ENCODE measurements at places on chromosomes 3 and 15. TPM values are rescaled to one million over a fixed set of nuclear protein-coding genes. Genes with fewer than 3 reads are reported as not detected.

SOX14 gene
- not detected for polyA plus RNA-seq

ADAMTS17 gene
- 0.03 TPM for polyA plus RNA-seq

ZNF80 gene
- polyA plus RNA-seq = not detected

NRROS gene
- 5.9 TPM for polyA plus RNA-seq

CD86 gene
- polyA plus RNA-seq = 75.7 TPM

PDZRN3 gene
- not detected for polyA plus RNA-seq

HESX1 gene
- polyA plus RNA-seq = 0.46 TPM

KCNMB2 gene
- not detected for polyA plus RNA-seq

DNA sequence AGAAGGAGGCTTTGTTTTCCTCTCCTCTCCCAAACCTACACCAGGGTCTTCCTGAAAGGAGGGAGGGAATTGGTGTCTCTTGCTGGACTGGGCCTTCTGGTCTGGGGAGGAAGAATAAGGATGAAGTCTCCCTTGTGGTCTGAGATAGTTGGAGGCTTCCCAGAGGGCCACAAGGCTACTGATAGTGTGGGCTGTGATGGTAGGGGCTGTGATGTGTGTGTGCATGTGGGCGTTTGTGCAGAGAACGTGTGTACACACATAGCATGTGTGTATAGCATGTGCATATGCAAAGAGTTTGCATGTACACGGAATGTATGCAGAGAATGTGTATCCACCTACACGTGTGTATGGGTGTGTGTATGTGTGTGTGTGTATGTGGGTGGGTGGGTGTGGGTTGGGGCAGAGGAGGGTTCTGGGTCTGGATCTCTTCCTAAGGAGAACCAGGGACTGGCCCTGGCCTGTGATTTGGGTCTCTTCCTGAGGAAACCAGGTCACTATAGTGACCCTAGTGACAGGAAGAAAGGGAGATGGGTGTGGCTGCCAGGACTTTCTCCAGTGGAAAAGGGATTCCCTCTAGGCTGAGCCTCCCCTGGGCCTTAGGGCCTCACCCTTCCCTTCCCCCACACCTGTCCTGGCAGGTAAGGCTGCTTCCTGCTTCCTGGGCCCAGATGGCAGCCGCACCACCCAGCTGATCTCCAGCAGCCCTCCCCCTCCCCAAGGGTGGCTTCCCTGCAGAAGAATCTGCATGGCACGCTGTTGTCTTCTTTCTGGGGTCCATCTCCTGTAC lies 1.7 kb downstream of the FLNB start:
- DNase-seq = no peak

DNA sequence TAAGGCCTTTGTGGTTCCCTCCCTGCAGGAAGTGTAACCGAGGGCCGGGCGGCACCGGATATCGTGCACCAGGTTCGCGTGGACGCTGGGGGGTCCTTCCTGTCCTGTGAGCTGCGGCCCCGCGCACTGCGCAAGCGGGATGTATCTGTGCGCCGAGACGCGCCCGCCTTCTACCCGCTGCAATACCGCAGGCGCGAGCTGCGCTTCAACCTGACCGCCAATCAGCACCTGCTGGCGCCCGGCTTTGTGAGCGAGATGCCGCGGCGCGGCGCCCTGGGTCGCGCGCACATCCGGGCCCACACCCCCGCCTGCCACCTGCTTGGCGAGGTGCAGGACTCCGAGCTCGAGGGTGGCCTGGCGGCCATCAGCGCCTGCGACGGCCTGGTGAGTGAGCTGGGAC lies 35.9 kb downstream of the SAXO2 start:
- DNase-seq = no peak

DNA sequence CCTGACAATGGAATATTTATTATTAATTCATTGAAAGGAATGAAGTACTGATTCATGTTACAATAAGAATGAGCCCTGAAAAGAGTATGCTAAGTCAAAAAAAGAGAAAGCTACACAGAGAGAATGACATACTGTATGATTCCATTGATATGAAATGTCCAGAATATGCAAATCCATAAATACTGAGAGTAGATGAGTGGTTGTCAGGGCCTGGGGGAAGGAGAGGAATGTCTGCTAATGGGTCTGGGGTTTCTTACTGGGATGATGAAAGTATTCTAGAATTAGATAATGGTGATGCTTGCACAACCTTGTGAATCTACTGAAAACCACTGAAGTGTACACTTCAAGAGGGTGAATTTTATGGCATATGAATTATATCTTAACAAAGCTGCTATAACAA lies 79.9 kb upstream of the HACD2 start:
- DNase-seq = no peak

DNA sequence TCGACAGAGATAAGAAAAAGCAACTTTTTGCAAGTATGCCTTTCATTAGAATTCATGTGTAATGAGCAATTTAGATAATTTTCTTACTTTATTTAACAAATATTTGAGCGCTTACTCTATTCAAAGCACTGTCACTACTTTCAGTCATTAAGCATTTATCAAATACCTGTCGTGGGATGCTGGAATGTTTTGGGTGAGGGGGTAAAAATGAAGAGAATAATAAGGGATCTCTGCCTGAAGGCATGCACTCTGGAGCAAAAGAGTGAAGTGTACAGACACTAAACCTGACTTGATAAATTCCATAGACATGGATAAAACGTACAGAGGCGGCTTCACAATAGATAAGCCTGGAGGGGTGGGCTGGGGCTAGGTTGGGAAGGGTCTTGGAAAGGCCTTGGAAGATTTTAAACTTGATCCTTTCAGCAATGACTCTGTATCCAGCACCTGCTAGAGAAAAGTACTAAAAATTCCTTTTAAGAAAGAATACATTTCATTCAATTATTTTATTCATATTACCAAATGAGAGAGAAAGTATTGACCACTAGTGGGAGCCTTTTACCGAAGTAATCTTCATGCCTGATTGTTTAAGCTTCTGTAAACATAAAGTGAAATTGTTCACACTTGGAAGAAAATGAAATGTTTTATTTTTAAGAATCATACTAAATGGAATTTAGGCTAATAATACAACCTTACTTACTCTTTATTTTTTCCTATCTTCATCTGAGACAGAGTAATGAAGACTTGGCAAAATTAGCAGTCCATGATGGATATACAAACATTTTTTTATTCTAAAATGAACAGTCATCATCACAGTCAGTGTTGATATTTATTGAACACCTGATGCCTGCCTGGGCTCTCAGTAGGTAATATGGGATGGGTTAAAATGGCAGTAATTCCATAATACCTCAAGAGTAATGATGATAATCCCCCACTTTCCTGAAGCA lies 113.2 kb downstream of the PPP2R3A start:
- DNase-seq = no peak

DNA sequence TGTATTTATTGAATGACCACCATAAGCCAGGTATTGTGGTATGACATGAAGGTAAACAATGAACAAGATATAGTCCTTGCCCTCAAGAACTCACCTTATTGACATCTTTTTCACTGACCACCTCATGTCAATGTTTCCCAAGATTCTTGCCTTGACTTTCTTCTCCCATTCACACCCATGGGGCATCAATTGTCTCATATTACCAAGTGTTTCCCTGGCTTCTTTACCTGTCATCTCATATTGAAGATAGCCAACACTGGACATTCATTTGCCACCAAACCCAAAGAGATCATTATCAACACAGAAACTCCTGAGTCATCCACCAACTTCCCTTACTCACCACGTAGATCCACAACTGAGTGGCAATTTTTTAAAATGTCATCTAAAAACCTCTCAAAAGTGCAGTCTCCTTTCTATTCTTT lies 2.2 kb downstream of the EFHB start:
- peak; percentile 74 for DNase-seq

- DNase-seq = no peak
Measured at GRCh38 chr15:48109212-48109611, 11.6 kb upstream of the SLC24A5 start.

GRCh38 chr3:94076055-94076454 lies 13.2 kb downstream of the NSUN3 start:
- no peak for DNase-seq

- DNase-seq = no peak
Measured at GRCh38 chr3:33941804-33942203, 143.4 kb downstream of the PDCD6IP start.

DNA sequence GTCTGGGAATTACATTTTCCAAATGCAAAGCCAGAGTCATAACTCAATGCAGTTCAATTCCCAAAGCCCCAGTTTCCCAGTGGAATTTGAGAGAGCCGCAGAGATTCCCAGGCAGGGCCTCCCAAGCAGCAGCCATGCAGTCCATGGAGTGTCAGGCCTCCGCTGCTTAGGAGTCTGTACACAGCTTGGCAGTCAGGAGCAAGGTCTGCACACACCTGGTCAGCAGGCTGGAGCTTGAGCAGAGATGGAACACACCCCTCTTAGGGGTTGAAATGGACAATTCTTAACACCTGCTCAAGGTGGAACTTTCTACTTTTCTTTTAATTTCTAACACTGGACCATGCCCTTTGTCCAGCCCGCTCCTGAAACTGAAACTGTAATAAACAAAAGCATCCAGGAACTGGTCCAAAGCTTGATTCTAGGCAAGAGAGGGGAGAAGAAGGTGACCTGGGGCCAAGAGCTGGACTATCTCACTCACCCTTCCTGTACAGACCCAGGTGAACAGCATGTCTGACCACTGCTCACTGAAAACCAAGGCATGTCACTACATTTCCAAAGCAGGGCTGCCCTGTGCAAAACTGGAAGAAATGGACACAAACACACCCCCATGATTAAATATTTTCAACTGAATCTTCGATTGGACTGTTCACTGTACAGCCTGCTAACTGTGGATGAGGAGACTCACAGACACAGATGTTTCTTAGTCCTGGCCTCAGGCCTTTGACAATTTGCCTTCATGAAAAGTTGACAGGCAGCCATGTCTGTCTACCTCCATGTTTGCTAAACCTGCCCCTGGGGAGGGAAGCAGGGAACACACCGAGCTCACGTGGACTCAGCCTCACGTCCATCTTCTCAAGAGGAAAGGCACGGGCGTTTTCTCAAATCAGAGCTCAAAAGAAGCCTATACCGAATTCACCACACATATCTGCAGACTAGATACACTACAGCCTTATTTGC lies 48.6 kb upstream of the DUSP7 start:
- no peak for DNase-seq

DNA sequence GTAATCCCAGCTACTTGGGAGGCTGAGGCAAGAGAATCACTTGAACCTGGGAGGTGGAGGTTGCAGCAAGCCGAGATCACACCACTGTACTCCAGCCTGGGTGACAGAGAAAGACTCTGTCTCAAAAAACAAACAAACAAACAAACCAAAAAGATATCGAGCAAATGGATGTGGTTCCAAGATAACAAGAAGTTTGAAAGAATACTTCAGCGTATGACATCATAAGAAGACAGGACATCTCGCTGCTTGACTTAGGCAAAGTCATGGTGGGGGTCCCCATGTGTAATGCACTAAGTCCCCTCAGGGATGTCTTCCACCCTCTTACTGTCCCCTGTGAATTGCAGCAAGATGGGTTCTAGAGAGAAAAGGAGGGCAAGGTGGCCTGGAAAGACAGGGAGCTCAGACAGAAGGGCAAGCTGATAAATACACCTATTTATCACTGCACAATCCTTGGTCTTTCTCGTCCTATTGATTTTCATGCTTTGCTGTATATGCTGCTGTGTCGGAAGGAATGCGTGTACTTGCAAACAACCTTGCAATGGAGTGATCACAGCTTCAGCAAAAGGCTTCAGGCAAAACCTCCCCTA lies 115.0 kb downstream of the BDH1 start:
- no peak for DNase-seq

- DNase-seq = no peak
Measured at GRCh38 chr3:52827441-52827840, 3.0 kb downstream of the ITIH4 start.

DNA sequence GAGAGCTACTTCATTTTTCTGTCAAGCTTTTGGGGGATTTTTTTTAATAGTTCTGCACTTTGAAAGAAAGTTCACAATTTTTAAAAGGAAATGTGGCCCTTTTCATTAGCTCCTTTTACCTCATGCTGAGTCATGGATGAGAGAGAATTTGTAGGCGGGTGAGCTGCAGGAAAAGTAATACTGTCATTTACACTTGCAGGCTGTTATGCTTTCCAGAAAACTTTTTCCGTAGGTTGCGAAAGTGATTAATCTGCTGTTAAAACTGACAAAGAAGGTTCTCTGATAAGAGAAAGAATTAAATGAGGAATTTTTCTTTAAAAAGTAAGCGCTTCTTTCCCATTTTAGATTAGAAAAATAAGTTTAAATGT lies 430.2 kb downstream of the LPP start:
- peak; percentile 66 for DNase-seq

DNA sequence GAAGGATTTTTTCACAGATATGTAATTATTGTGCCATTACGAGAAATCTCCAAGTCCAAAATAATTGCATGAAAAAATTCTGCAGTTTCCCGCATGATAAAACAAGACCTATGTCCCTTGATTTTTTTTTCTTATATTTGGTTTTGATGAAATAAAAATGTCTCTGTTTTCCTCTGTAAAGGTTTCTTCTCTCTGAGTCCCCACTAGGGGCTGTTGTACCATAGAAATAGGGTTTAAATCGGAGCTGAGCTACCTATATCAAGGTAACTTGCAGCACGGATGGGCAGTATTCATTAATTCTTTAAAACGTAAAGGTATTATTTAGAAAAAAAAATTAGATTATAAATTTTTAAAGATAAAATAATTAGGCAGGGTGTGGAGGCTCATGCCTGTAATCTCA lies 66.6 kb upstream of the IGF1R start:
- DNase-seq = no peak

DNA sequence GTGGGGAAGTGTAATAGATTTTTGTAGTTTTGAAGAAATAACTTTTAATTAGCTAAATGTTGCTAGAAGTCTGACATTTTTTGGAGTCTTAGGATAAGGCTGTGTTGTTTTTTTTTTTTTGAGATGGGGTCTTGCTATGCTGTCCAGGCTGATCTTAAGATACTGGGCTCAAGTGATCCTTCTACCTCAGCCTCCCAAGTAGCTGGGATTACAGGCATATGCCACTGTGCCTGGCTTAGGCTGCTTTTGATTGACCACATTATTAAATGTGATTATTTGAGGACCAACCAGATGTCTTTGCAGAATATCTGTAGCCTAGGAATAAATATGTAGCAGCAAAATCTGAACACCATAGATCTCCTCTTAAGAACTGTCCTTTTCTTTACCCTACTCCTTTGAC lies 29.7 kb downstream of the HACD3 start:
- DNase-seq = no peak

- no peak for DNase-seq
Measured at GRCh38 chr3:24622138-24622537, 127.5 kb upstream of the THRB start.
